Vagina (tissue), 2 donors: ENCODE measurements at places on chromosomes 12 and 14.

DNA sequence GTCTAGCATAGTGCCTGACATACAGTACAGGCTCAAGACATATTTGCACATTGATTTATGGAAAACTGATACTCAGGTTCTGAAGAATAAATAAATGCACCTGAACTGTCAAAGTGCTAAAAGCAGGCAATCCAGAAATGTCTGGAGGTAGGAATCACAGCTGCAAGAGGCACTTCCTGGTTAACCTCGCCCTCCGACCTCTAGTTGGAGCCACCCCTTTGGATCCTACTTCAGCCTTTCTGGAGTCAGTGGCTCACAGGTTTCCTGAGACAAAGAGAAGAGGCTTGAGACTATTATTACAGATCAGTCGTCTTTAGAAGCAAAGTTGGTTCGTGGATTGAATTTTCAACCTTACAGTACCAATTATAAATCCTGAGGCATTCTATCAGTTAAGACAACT lies 13.0 kb downstream of the TCP11L2 start:
- DNase-seq: no peak

- no peak for DNase-seq
These were observed 17.0 kb downstream of the FGD6 start for GRCh38 chr12:95200128-95200894.

GRCh38 chr12:3041558-3042164 lies 35.5 kb upstream of the TSPAN9 start:
- DNase-seq: no peak

DNA sequence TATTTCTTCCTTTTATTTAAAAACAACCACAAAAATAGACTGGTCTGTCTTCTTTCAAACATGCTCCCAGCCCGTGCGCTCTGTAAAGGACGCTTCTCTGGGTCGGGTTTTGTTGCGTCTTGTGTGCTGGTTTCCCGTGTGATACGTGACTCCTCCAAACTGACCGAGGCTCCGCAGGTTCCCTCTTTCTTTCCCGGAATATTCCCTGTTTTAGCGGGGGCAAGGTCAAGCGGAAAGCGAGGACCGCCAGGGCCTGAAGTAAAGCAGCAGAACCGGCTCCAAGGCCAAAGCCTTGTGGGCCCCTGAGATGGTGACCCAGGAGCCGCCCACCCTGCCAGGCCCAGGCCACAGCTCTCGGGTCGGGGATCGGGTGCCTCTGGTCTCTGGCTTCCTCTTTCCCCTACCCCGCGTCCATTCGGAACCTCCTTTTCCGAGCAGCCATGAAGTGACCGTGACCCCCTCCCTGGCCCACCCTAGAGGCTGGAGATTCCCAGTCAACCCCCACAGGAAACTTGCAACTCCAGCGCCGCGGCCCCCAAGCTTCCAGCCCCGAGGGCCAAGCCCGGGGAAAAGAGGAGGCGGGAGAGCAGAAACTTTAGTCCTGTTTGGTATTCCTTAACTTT lies 885 bp upstream of the HOXC10 start:
- no peak for DNase-seq

- no peak for DNase-seq
These were observed 19.3 kb downstream of the BRF1 start for GRCh38 chr14:105281371-105282097.

DNA sequence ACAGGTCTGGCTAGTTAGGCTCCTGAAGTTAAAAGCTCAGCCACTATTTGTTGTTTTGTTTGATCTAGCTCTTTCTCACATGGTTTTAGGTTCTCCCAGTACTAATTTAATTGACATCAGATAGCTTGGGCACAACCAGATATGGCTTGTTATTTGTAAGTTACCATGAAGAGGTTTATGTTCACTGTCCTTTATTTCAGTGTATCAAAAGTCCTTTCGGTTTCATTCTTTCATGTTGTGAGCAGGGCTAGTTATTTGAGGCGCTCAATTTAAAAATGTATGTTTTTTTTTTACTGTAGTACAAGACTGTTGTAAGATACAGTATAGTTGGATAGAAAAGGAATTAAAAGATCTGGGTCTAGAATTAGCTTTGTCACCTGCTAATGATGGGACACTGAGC lies 7.0 kb downstream of the GPX2 start:
- no peak for DNase-seq

- no peak for DNase-seq
These were observed at the start of gene TESPA1 for GRCh38 chr12:54984658-54985376. Gene TESPA1 (minus strand): TSS chr12:54984762. CDS start chr12:54974562, 10,200 bp downstream.

DNA sequence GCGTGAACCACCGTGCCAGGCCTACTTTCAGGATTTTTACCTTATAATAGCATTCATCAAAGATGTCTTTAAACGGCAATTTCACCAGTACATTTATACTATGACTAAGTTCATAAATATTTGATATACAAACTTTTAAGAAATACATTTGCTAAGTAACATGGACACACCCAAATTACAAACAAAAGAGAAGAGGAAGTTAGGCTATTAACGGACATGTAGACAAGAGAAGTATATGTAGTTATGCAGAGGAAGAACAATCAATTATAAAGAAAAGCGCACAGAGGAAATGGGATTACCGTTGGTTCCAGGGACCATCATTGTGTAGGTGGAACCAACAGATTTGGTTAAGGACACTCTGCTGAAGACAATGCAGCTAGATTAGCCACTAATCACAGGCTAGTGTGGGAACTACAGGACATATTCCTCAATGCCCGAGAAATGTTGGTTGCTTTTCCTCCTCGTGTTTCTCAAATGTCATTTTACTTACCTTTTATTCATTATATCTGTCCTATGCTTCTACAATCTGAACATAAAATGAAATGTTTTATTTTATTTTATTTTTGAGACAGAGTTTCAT lies 24.0 kb upstream of the PKP2 start:
- DNase-seq: no peak

- DNase-seq: no peak
These were observed 57.7 kb downstream of the ARF6 start for GRCh38 chr14:49950275-49951228.

- DNase-seq: no peak
These were observed 307.1 kb downstream of the RPL10L start for GRCh38 chr14:46344327-46344937.

GRCh38 chr12:9606736-9607372 lies 862 bp downstream of the KLRB1 start:
- no peak for DNase-seq

DNA sequence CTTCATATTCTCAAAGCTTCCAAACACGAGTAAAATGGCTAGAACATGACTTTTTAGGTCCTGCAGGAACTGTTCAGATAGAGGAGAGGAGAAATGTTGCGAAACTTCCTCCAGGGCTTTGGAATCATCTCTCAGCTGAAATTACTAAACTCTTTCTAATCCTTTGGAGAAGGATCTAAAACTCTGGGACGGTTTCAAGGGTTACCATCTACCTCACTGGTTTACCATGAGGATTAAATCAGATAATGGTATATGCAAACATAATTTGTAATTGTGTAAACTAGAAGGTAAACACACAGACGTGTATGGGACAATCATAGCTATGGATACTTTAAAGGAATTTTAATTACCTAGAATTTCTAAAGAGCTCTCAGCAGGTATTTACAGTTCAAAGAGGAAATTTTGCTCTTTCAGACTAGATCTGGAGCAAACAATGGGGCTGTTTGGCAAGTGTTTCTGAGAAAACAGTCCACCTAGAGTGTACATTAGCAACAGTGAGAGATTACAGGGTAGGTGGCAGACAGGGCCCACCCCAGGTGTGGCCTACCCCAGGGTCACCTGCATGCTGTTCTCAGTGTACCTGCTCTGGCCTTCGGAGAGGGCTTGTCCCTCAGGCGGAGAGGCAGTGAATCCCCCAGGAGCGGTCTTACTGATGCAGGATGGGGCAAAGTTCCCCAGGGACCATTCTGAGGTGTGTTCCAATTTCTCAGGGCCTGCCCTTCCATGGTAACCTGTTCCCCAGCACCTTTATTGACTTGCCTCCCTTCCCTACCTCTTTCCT lies 124.7 kb upstream of the MAX start:
- DNase-seq: no peak

DNA sequence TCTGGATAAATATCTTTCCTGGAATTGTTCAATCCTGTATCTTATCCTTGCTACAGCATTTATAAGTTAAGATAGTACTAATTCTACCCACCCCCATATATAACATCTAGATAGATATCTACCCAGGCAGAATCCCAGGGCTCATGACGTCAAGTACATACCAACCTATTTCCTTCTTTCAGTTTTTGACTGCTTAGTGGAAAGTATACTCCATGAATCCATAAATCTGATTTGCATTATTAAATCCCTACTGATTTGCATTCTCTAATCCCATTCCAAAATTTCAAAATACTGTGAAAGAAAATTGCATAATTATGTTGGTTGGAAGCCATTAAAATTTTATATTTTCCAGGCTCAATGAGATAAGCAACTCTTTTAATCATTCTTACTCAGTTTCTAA lies 111.7 kb downstream of the KITLG start:
- no peak for DNase-seq

DNA sequence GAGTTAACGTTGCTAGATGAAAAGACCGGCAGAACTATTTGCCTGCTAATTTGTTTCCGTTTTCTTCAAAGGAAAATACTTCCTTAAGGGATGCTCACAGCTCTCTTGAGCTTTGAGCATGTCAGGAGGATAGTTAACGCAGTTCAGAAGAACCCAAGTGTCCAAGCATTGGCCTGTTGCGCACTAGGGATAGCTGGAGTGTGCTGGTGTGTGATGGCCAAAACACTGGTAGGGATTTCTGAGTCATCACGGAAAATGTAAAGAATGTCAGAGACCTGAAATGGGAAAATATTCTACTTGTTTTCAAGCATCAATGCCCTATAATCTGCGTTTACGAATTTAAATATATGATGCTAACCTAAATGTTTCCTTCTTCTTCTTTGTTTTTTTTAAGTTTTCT lies 97.8 kb downstream of the VRK1 start:
- no peak for DNase-seq

GRCh38 chr14:43786066-43786762 lies 720.9 kb downstream of the FSCB start:
- DNase-seq: no peak

GRCh38 chr12:76346236-76346635 lies 2.0 kb downstream of the BBS10 start:
- no peak for DNase-seq

- no peak for DNase-seq
These were observed 26.5 kb upstream of the SLC15A5 start for GRCh38 chr12:16303939-16304338.

GRCh38 chr12:19121449-19122018 lies 8.0 kb upstream of the PLEKHA5 start:
- DNase-seq: no peak

DNA sequence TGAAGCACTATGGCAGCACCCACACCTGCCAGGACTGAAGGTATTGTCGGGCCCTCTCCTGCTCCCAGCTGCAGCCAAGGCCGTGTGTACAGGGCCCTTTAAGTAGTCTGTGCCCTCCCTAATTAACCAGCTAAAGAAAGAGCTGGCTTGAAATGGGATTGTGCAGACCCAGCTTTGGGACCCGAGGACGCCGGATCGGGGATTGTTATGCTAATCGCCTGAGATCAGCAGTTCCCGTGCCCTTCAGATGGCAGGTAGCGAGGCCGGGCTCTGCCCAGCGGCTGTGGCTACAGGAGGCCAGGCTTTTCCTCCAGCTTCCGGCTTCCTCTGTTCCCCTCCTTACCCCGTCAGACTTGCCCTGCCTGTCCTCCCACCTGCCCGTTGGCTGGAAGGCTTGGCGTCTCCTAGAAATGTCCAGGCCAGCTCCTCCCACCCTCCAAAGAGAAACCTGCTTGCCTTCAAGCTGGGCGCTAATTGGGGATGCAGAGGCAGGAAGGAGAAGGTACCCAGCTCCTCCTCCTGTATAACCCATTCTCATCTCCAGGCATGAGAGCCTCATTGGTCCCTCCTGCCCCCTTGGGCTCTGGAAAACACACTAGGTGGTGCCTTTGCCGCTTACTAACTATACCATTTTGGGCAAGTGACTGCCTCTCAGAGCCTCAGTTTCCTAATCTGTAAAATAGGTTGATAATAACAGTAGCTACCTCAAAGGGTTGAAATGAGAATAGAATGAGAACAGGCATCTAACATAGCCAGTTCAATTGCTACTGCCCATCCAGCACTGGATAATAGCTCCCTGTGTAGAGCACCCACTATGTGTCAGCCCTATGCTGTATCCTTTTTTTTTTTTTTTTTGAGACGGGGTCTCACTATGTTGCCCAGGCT lies 25.8 kb upstream of the MSI1 start:
- DNase-seq: no peak

- DNase-seq: no peak
These were observed 162.0 kb downstream of the UNC79 start for GRCh38 chr14:93592786-93593185.

- no peak for DNase-seq
These were observed 19.6 kb upstream of the PPP1R13B start for GRCh38 chr14:103867020-103867419.

GRCh38 chr12:95397571-95397970 lies 76.4 kb upstream of the METAP2 start:
- no peak for DNase-seq

- DNase-seq: no peak
These were observed 1.5 kb downstream of the GSTZ1 start for GRCh38 chr14:77322250-77322902.

DNA sequence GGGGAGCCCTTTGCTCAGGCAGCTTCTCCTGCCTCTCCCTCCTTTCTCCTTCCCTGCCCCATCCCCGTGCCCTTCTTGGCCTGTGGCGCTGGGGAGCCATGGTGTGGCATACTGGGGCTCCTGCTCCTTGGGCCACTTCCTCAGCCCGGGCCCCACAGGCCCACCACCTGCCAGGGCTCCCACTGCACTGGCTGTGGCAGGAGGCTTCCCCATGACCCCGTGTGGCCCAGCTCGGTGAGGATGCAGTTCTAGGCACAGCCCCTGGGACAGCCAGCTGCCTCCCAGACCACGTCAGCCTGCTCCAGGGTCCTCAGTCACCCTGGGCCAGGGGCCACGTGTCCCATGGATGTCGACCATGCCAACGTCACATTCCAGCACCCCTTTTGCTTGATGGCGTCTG lies 13.0 kb upstream of the AMN start:
- no peak for DNase-seq

- DNase-seq: no peak
These were observed 128.3 kb upstream of the PRMT8 start for GRCh38 chr12:3362737-3363136.

GRCh38 chr14:77498984-77499527 lies 440 bp upstream of the ISM2 start:
- DNase-seq: no peak

- no peak for DNase-seq
These were observed 699.7 kb upstream of the TBX3 start for GRCh38 chr12:115383668-115384067.

GRCh38 chr12:98618952-98619351 lies 25.5 kb downstream of the SLC25A3 start:
- DNase-seq: no peak

GRCh38 chr12:50572287-50572686 lies 67.5 kb downstream of the DIP2B start:
- no peak for DNase-seq
